ENCODE measurements at places on chromosomes 1 and 21. TPM values are rescaled to one million over a fixed set of nuclear protein-coding genes. Genes with fewer than 3 reads are reported as not detected.
A peak's percentile ranks its signal among the peaks of the same experiment; 100 is the strongest.

Gene CR1L
- total RNA-seq, result not detected

- peaks cover 5% of the 10 kb centered on the region for H3K4me1 ChIP-seq
- peaks cover 6% of the 10 kb centered on the region for H3K36me3 ChIP-seq
- H3K27ac ChIP-seq, result no peak overlapping the region
- H3K4me3 ChIP-seq, result no peak overlapping the region
These were observed 4.5 kb downstream of the MROH7 start for GRCh38 chr1:54645806-54646676.

DNA sequence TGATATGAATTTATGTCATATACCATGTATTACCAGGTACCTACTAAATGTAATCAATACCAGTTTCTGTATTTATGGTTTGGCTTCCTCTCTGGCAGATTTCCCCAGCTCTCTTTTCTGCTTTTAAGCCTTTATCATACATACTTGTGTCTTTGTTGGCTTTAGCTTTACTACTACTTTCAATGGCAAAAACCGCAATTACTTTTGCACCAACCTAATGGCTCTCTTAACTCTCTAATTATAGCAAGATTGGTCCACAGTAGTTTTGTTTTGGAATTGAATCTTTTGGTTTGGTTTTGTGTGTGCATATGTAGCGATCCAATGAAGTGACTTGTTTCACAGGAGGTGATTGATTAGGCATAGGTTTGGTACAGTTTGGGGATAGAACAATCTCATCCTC, 93.6 kb downstream of the ATG4C start:
- H3K4me3 ChIP-seq, result no peak overlapping the region
- H3K4me1 ChIP-seq, result no peaks in the 10 kb centered on the region
- H3K36me3 ChIP-seq, result no peaks in the 10 kb centered on the region
- DNase-seq, result no peak
- H3K27me3 ChIP-seq, result no peaks in the 10 kb centered on the region

Gene KIF14
- 0.08 TPM for total RNA-seq

DNA sequence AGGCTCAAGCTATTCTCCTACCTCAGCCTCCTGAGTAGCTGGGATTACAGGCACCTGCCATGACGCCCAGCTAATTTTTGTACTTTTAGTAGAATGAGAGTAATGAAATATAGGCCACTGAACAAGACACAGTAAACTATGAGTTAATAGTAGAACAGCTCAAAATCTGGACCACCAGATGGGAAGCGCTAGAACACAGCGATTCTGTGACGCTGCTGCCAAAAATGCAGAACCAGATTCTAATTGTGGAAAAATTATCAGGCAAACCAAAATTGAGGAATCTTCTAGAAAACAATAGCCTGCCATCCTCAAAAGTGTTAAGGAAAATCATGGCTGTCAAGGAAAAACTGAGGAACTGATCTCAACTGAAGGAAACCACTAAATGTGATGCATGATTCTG, 111.4 kb upstream of the TIAM1 start:
- H3K36me3 ChIP-seq, result no peaks in the 10 kb centered on the region
- no peak overlapping the region for H3K27ac ChIP-seq

GRCh38 chr1:90357995-90358394, 359.1 kb downstream of the BARHL2 start:
- no peak overlapping the region for H3K4me3 ChIP-seq
- H3K27me3 ChIP-seq, result peaks cover 9% of the 10 kb centered on the region
- no peaks in the 10 kb centered on the region for H3K36me3 ChIP-seq

DNA sequence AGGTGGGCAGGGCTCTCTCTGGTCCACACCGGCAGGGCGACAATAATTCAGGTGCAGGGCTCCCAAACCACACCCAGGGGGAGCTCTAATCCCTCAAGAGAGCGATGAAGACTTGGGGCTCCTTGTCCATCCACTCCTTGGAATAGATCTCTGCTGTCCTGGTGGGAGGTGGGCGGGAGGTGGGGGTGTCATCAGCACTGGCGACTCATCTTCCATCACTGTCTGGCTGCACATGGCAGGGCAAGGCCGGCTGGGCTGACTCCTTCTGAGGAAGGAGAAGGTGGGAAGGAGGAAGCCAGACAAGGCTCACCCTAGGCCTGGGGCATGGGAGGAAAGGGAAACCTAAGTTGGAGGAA, 29.3 kb downstream of the TNNT2 start:
- no peak overlapping the region for H3K4me3 ChIP-seq
- peaks cover 46% of the 10 kb centered on the region for H3K27me3 ChIP-seq
- no peak overlapping the region for H3K27ac ChIP-seq
- peaks cover 3% of the 10 kb centered on the region for H3K4me1 ChIP-seq

- peaks cover 29% of the 10 kb centered on the region for H3K4me1 ChIP-seq
- DNase-seq, result no peak
- no peaks in the 10 kb centered on the region for H3K27me3 ChIP-seq
- H3K4me3 ChIP-seq, result no peak overlapping the region
- no peak overlapping the region for H3K27ac ChIP-seq
These were observed 5.0 kb downstream of the NDUFS2 start for GRCh38 chr1:161207173-161207572.

DNA sequence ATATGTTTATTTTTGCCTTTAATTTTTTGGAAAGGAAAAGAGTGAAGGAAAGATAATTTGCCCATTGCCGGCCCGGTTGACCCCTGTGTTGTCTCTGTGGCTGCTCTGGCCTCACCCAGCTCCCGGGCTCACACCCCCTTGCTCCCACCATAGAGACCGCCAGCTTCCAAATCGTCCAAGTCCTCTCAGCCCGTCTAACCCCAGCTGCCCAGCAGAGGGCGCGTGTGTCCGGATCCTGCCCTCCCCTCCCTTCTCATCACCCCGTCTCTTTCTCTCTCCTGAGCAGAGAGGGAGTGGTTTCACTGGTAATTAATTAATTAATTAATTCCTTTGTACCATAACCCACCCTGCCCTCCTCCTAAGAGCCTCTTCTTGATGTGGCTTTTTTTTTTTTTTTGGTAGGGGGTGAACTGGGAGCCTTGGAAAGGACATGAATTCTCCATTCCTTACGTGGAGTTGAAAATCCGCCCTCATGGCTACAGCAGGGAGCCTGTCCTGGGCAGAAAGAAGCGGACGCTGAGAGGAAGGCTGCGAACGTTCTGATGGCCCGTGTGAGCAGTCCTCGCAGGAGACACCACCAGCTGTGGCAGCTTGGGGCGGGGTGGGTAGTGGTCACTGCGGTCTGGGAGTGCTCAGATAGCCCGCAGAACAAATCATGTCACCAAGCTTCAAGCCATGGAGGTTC, 45.9 kb downstream of the KIAA0040 start:
- H3K27me3 ChIP-seq, result peaks cover 53% of the 10 kb centered on the region
- peaks cover 4% of the 10 kb centered on the region for H3K36me3 ChIP-seq
- peak; percentile 64 for DNase-seq
- no peak overlapping the region for H3K4me3 ChIP-seq
- H3K27ac ChIP-seq, result peak overlapping the region; percentile 21

Gene EPS15
- 88.2 TPM for total RNA-seq

GRCh38 chr1:4062041-4062440, 162.0 kb upstream of the C1orf174 start:
- H3K4me3 ChIP-seq, result no peak overlapping the region
- H3K36me3 ChIP-seq, result no peaks in the 10 kb centered on the region
- no peaks in the 10 kb centered on the region for H3K27me3 ChIP-seq

GRCh38 chr1:159879136-159879535, 16.7 kb upstream of the VSIG8 start:
- H3K27ac ChIP-seq, result peak overlapping the region; percentile 39
- H3K4me1 ChIP-seq, result peaks cover 7% of the 10 kb centered on the region
- peaks cover 7% of the 10 kb centered on the region for H3K36me3 ChIP-seq

DNA sequence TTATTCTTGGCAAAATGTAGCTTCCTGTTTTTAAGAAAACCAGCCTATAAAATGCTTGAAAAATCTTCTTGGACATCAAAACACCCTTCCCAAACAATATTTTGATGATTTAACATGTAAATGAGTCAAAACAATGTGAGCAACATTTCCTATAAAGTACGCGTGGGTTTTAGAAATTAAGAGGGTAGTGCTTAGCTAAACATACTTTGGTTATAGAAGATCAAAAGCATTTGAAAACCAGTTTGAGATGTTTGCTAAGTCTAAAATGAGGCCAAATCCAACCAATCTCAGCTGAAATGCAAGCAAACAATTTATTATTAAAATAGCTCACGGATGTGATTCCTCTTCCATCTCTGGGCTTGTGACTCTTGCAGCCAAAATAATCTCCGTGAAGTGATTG, 350.4 kb downstream of the TGFB2 start:
- DNase-seq, result no peak
- no peaks in the 10 kb centered on the region for H3K36me3 ChIP-seq
- no peaks in the 10 kb centered on the region for H3K27me3 ChIP-seq
- H3K4me1 ChIP-seq, result no peaks in the 10 kb centered on the region
- H3K27ac ChIP-seq, result no peak overlapping the region
- no peak overlapping the region for H3K4me3 ChIP-seq

GRCh38 chr1:145955436-145955835, 2.4 kb downstream of the LIX1L start:
- no peaks in the 10 kb centered on the region for H3K27me3 ChIP-seq
- H3K4me3 ChIP-seq, result peak overlapping the region; percentile 67
- H3K27ac ChIP-seq, result peak overlapping the region; percentile 98
- DNase-seq, result no peak
- peaks cover 6% of the 10 kb centered on the region for H3K36me3 ChIP-seq
- peaks cover 73% of the 10 kb centered on the region for H3K4me1 ChIP-seq

DNA sequence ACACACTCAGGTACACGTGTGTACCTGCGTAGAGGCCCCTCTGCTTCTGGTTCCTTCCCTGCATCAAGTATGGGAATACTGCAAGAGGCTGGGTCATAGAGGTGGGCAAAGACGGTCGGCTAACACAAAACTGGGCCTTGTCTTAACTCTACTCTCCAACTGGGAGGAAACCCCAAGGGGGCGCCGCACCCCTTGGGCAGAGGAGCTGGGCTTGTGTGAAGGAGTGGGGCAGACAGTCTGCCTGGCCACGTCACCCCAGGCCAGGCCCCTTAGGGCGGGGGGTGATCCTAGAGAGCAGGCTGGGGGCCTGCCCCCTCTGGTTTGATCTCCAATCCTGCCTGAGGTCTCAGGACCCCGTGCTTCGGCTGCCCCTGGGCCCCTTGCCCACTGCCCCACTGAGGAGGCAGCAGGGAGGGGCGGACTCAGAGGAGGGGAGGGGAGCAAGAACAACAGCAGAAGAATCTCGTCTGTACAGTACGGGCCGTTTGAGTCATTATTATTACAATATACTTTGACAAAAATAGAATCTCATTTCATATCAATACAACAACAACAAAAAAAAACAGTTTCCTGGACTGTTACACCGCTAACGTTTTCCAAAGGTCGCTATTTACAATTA, 34.7 kb downstream of the MEF2D start:
- H3K4me3 ChIP-seq, result peak overlapping the region; percentile 47
- no peaks in the 10 kb centered on the region for H3K27me3 ChIP-seq
- DNase-seq, result no peak
- no peak overlapping the region for H3K27ac ChIP-seq

Gene PADI4
- 1.6 TPM for total RNA-seq

DNA sequence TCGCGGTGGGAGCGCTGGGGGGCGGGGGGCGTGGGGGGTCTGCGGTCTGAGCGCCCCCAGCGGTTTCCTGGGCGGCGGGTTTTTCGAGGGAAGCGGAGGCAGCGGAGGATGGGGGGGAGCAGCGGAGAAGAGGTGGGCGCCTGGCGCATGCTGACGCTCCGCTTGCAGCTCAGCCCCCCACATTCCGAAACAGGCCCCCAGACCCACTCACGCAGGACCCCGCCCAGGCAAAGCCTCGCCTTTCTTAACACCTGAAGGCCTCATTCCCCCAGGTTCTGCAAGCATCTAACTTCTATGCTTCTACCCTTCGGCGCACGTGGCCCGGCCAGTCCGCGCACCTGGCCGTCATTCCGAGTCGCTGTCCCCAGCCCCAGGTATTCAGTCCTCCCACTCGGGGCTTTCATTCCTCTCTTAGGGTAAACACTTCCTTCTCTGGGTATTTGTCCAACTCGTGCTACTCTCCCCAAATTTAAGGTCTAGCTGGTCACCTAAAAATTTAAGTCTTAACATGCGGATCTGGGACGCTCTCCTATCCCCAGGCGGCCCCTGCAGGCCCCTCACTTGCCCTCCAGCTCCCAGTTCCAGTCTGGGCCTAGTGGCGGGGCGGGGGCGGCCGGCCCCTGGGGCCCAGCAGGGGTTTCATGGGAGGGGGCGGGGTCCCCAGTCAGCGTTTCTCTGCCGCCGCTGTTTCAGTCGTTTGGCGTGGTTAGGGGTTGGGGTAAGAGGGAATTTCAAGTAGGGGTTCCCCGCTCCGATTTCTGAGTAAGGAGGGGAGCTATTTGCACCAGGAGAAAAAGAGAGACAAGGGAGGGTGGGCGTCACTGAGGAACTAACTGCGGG, 2.8 kb upstream of the ZBTB7B start:
- H3K27me3 ChIP-seq, result no peaks in the 10 kb centered on the region
- peak overlapping the region; percentile 99 for H3K4me3 ChIP-seq
- peaks cover 3% of the 10 kb centered on the region for H3K36me3 ChIP-seq
- peak; percentile 62 for DNase-seq

GRCh38 chr1:212157252-212157651, 121.7 kb downstream of the DTL start:
- DNase-seq, result no peak
- no peaks in the 10 kb centered on the region for H3K36me3 ChIP-seq
- H3K27me3 ChIP-seq, result no peaks in the 10 kb centered on the region
- no peak overlapping the region for H3K27ac ChIP-seq
- H3K4me3 ChIP-seq, result no peak overlapping the region

DNA sequence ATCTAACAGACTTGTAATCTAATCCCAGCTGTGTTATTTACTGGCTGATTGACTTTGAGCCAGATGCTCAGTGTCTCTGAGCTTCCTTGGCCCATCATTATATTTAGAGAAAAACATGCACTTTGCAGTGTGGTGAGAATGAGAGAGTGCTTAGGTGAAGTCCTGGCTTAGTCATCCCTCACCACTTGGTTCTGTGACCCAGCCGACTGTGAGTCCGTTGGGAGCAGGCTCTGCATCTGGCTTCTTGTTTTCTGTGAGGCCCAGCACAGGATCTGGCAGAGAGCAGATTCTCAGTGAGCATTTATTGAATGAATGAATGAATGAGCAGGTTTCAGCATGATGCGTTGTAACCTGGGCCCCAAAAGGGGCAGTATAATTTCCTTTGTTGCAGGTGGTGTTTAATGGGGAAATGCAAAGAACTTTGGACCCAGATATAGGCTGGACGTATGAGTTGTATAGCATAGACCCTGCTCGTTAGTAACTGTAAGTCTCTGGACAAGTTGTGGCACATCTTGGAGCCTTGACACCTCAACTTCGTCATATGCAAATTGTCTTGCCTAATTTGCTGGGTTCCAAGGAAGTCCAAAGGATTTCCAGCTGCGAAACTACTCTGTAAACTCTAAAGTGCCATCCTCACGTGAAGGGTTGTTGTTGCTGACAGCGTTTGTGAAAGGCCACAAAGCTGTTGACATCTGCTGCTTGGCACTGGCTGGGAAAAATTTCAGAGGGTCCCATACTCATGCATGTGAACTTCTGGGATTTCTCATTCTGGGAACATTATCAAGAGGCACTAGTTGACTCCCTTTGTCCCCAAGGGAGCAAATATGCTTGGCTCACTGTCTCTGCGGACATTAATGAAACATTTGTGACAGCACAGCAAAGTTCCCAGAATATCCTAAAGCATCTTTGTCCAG, 138.8 kb upstream of the USP24 start:
- no peak for DNase-seq
- no peak overlapping the region for H3K27ac ChIP-seq
- H3K27me3 ChIP-seq, result peaks cover 8% of the 10 kb centered on the region
- H3K36me3 ChIP-seq, result no peaks in the 10 kb centered on the region

All from T-helper 17 cell (primary cell).